ENCODE measurements at places on chromosomes 5 and 9.
A peak's percentile ranks its signal among the peaks of the same experiment; 100 is the strongest.

DNA sequence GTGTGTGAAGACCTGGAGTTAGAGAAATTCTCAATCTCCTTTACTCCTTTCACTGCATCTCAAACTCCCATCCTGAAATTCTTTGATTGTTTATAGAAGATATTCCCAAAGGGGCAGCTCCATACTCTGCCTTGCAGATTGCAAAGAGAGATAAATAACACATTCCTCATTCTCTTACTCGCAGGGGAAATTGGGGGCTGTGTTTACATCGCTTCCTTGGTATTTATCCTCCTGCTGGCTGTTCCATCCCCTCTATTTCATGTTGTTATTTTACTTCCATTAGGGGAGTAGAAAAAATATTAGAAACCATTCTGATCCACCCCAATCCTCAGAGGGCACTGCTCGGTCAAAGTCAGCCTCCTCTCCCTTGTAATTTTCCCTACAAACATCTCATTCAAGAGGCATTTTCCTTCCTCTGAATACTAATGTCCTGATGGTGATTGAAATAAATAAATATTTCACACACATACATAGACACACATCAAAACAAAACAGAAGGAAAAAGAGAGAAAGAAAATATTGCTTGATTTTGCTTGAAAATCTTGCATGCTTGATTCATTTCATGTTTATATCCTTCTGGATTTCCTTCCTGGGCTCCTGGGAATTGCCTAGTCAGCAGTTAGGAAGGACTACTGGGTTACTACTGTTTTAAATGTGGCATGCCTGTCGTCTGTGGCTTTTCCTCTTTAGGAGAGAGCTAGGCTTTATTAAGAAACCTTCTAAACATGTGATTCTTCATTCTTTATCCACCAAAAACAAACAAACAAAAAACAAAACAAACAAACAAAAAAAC, 420.1 kb upstream of the PAPPA start:
- no peak for DNase-seq

- DNase-seq: no peak
Measured at GRCh38 chr9:77826621-77827020, 178.5 kb upstream of the GNA14 start.

GRCh38 chr9:33750307-33750838, 45.0 kb upstream of the PRSS3 start:
- DNase-seq: no peak

- DNase-seq: no peak
Measured at GRCh38 chr5:13179407-13180087, 764.9 kb downstream of the DNAH5 start.

- no peak for DNase-seq
Measured at GRCh38 chr5:124725622-124726258, 20.7 kb downstream of the ZNF608 start.

DNA sequence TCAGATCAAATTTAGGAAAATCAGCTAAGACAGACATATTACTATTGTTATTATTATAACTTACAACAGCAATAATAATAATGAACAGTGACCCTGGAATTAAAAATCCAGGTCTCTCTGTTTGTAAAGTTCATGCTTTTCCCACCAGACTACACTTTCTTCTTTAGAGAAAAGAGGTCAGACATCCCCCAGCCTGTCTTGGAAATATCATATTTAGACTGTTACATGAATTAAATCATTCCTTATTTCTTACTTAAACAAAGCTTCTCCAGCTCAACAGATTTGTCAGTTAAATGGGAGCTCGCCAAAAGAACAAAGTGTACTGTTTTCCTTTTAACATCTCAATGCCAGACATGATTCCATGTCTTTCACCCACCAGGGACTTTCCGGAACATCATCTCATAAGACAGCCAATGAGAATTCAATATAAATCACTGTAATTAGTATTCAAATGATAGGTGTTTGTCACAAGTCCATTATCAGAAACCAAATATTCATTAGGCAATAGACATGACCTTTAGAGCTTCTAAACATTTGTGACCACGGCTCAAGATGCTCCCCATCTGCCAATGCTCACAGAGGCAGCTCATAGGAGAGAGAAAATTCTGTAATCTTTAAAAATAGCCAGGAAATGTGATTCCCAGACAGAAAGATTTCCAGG, 351.9 kb downstream of the ENC1 start:
- no peak for DNase-seq

GRCh38 chr5:123868881-123869280, 356.9 kb downstream of the CSNK1G3 start:
- DNase-seq: no peak

- no peak for DNase-seq
Measured at GRCh38 chr5:42593591-42593990, 163.0 kb upstream of the CCDC152 start.

DNA sequence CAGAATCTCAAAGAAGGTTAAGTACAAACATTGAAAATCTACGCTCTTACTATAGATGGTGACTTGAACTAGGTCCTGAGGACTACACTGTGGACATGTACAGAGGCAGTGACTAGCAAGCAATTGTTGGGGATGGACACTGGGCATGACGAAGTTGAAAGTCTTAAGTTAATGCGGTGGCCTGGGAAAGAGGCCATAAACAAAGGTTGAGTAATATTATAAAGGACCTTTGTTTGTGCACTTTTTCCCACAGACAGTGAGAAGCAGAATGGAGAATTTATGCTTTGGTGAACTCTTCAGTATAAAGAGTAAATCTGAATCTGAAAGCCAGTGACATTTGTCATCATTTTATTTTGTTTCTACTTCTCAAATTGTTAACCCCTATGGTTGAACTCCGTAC, 15.3 kb downstream of the ALDH1A1 start:
- DNase-seq: no peak

DNA sequence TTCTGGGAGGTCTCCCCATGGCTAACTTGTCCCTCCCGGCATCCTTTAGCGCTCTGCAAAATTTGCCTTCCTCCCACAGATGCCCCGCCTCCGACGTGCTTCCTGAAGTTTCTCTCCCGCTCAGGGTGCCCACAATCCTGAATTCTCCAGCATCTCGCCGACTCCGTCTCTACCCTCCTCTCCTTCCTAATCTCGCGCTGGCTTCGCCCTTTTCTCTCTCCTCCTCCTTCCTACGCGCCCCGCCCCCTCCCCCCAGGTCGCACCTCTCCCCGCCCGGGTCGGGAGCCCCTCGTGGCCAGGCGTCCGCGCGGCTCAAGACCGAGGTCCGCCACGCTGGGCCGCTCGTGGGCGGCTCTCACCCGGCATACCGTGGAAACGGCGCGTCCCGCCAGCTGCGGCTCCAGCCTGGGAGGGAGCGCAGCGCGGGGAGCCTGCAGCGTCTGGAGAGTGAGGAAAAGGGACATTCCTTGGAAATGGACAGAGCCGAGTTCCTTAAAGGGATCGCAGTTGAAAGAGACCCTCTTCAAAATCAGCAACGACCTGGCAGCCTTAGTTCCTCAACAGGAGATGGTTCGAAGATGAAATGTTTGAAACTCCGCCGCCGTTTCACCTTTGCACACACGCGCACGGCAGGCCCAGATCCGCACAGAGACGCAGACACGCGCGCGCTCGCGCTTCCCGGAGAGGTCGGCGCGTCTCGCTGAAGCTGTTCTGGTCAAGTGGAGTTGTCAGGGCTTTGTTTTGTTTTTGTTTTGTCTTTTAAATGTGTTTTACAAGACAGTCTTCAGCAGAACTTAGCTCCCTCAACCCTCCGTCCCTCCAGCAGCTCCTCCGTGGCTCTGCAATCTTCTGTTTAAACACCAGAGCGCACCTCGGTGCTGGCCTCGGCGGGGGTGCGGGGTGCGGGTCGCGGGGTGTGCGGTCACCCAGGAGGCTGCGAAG, 5.0 kb upstream of the IRX2 start:
- DNase-seq: peak; percentile 86

DNA sequence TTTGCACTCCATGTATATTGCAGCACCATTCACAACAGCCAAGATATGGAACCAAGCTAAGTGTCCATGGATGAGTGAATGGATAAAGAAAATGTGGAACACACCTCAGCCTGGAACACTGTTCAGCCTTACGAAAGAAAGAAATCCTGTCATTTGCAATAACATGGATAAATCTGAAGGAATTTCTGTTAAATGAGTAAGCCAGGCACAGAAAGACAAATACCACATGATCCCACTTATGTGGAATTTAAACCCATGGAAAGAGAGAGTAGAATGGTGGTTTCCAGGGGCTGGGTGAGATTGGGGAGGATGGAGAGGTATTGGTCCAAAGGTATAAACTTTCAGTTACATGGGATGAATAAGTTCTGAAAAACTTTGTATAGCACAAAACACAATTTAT, 228.9 kb upstream of the CD180 start:
- DNase-seq: no peak

DNA sequence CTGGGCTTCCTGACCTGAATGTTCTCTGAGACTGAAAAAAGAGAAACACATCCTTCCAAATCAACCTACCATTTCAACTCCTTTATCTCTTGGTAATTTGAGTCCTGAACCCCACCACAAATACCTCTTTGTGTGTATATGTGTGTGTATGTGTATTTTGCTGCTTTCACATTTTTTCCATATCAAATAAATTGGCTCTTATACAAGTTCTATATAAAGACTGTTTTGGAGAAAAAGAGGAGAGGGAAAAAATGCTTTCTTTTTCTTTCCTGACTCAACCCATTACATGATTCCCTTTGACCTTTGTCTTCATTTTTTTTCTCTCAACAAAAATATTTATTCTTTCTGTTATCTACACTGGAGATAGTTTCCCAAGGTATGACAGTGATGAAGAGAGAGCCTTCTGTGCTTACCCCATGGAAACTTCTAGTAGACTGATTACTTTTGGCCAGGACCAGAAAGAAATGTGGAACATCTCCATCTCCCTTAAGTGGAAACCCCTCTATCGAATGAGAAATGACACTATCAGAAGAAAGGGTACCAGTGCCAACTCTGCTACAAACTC, 85.3 kb downstream of the PAPPA start:
- no peak for DNase-seq

GRCh38 chr9:131695836-131696460, 43.9 kb downstream of the RAPGEF1 start:
- DNase-seq: no peak

GRCh38 chr5:151810449-151810848, 38.7 kb downstream of the G3BP1 start:
- DNase-seq: no peak

- no peak for DNase-seq
Measured at GRCh38 chr9:114697951-114698351, 16.0 kb upstream of the TEX48 start.

- DNase-seq: no peak
Measured at GRCh38 chr9:132995879-132996278, 17.4 kb downstream of the GFI1B start.

DNA sequence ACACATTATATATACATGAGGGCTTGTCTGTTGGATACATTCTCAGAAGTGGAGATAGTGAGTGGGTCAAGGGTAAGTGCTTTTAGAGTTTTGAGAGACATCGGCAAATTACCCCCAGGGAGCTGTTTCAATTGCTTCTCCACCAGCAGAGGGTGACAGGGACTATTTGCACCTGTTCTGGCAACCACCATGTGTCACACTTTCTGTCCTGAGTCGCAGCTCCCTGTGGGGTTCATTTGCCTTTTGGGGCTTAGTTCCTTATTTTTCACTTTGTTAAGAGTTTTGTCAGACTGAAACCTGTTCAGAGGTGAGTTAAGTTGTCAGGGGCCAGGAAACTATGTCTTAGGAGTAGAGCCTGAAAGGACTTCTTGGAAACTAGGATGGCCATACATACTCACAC, 20.1 kb upstream of the SLC36A1 start:
- no peak for DNase-seq

GRCh38 chr5:137714946-137715345, 20.9 kb downstream of the KLHL3 start:
- DNase-seq: no peak

GRCh38 chr5:172488221-172488620, 33.9 kb upstream of the SH3PXD2B start:
- DNase-seq: peak; percentile 60

GRCh38 chr9:99779277-99779676, 42.4 kb upstream of the NR4A3 start:
- no peak for DNase-seq

DNA sequence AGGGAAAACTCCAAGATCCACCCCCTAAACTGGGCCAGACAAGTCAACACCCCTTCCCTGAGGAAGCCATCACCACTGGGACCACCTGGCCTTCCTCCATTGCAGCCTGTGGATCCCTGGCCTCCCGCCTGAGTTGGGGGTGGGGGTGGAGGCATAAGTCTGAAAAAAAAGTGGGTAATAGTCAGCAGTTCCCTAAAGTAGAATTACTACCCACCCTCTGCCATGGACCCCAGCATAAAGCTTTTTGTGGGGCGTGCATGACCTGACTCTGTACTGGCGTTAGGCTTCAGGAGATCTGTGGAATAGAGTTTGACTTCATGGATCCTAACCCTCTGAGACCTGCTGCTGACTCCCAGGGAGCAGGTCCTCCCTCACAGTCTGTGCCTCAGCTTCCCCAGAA, 2.0 kb upstream of the CXXC5 start:
- no peak for DNase-seq

- no peak for DNase-seq
Measured at GRCh38 chr9:8401961-8402705, 602.6 kb upstream of the DMAC1 start.

DNA sequence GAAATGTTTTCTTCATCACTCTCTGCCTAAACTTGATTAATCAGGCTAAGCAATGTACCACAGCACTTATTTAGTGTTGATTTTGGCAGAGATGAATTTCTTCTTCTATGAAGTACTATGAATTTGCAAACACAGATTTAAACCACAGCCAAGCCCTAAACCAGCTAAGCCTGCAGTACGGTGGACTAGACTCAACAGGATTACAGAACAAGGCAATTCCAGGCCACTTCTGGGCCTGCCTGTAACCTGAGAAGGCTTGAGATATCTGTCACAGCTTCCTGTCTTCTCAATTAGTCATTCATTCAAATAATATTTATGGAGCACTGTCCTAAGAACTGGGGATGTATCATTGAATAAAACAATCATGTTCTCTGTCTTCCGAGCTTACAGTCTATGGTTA, 32.4 kb upstream of the CAST start:
- DNase-seq: no peak

GRCh38 chr9:137078701-137079400, 1.5 kb downstream of the UAP1L1 start:
- no peak for DNase-seq

DNA sequence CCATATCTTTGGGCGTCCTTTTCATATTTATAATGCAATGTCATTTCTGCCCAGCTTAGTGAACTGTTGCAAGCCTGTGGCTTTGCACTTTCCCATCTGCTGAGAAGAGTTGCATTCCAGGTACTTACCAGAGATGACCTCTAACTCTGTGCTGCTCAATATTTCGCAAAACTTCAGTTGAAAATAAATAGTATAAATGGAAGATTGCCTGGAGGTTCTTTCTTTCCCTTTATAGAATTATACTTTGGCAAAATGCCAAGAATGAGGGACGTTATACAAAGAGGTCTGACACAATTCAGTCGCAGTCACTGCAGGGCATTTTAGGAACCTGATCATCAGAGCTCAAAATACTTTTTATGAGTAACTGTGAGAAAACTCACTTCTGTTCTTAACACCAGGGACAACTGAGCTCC, 18.9 kb upstream of the VLDLR start:
- no peak for DNase-seq
